ENCODE measurements at places on chromosomes 3 and 15.
A peak's percentile ranks its signal among the peaks of the same experiment; 100 is the strongest.

- peak; percentile 92 for DNase-seq
Measured at GRCh38 chr15:67127965-67128364, 62.6 kb downstream of the SMAD3 start.

DNA sequence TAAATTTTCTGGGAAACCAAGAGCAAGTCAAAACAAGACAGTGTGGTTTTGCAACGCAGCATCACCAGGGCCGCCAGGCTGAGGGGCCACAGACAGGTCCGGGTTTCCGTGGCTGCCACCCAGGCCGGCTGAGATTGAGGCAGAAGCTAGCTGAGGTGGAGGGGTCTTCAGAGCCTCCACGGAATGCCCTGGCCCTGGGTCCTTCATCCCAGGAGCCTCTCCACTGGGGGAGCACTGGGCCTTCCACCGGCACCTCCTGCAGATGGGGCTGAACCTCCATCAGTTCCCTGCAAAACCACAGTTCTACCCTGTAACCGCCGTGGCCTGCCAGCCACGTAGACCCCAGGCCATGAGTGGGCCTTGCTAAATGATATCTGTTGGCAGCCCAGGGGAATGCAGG is 152.7 kb downstream of the CHSY1 start:
- DNase-seq, result no peak

DNA sequence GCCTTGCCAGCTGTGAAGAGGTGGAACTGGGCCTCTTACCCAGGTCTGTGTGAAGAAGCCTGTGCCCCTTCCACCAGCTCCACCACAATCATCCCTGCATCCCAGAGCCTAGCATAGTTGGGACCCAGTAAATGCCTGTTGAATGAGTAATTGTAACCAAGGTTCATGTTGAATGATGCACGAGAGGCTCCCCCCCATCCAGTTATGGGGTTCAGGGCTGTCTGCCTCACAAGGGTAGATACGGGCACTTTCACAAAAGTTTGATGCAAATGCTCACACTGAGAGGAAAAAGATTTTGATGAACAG is 29.5 kb upstream of the TSEN2 start:
- no peak for DNase-seq

DNA sequence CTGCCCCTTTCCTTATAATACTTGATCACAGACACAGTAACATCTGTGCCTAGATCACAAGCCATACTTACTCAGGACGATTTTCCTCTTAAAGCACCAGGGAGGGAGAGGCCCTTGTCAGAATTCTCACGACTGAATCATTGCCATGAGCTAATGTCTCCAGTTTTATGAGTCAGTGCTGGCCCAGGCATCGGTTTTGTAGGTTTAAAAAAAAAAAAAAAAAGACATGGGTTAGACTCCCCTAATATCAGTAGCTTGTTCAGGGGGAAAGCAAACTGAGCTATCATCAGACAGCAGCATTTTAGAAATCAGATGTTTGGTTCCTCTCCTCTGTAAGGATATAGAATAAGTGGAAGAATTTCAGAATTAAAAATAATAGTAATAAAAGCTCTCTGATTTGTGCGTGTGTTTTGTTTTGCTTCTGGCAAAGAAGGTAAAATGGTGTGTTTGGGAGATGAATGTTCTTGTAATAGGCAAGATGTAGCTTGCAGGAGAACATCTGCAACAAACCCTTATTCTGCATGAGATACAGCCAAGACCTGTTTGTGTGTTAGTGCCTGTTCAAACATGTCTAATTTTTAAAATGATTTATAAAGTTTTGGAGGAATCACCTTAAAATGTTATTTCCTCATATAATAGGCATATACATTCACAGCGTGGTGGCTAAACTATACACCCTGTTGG is 193.6 kb downstream of the TP63 start:
- peak; percentile 96 for DNase-seq
